Hepatocyte (in vitro differentiated cells): ENCODE measurements at places on chromosomes 16 and 17. TPM values are rescaled to one million over a fixed set of nuclear protein-coding genes. Genes with fewer than 3 reads are reported as not detected.

DNA sequence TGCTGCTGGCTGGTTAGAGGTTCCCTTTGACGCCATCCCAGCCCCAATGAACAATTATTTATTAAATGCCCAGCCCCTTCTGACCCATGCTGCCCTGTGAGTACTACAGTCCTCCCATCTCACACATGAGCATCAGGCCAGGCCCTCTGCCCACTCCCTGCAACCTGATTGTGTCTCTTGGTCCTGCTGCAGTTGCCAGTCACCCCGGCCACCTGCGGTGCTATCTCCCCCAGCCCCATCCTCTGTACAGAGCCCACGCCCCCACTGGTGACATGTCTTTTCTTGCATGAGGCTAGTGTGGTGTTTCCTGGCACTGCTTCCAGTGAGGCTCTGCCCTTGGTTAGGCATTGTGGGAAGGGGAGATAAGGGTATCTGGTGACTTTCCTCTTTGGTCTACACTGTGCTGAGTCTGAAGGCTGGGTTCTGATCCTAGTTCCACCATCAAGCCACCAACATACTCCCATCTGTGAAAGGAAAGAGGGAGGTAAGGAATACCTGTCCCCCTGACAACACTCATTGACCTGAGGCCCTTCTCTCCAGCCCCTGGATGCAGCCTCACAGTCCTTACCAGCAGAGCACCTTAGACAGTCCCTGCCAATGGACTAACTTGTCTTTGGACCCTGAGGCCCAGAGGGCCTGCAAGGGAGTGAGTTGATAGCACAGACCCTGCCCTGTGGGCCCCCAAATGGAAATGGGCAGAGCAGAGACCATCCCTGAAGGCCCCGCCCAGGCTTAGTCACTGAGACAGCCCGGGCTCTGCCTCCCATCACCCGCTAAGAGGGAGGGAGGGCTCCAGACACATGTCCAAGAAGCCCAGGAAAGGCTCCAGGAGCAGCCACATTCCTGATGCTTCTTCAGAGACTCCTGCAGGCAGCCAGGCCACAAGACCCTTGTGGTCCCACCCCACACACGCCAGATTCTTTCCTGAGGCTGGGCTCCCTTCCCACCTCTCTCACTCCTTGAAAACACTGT is 11.3 kb downstream of the CX3CL1 start:
- peak overlapping the region; percentile 67 for H3K27ac ChIP-seq
- DNase-seq: peak; percentile 80
- H3K36me3 ChIP-seq: no peaks in the 10 kb centered on the region
- no peak overlapping the region for H3K4me3 ChIP-seq

DNA sequence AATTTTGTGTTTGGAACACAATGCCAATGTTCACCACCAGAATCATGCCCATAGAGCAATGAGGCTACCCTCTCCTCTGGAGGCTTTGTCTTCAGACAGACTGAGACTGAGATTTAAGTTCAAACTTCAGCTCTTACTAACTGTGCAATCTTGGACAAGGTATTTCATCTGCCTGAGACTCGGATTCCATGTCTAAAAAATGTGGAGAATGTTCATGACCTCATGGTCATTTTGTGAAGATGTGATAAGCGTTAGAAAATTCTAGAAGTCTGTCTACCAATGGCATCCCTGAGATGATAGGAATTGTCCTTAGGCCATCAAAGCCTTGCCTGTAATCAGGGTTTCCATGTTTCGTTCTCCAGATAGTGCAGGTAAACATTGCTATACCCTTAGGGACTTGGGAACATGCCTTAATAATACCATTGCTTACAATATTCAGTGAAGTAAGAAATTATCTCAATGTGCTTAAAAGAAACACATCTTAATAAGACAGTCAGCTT is 388.2 kb upstream of the MAF start:
- no peak for DNase-seq
- H3K4me1 ChIP-seq: peaks cover 10% of the 10 kb centered on the region
- no peak overlapping the region for H3K27ac ChIP-seq
- H3K27me3 ChIP-seq: no peaks in the 10 kb centered on the region

RCVRN gene
- total RNA-seq: 0.07 TPM in 1 of 2 replicates, not detected in the other

ASPHD1 gene
- total RNA-seq: 12.6 and 18.6 TPM in 2 replicates
